CD4-positive, alpha-beta T cell treated with Interleukin-6 at 100 ng/mL for 8 hours (primary cell): ENCODE measurements at places on chromosomes 5 and 9.

- DNase-seq = peak; percentile 79
Measured at GRCh38 chr5:172716796-172717313, 54.1 kb downstream of the DUSP1 start.

DNA sequence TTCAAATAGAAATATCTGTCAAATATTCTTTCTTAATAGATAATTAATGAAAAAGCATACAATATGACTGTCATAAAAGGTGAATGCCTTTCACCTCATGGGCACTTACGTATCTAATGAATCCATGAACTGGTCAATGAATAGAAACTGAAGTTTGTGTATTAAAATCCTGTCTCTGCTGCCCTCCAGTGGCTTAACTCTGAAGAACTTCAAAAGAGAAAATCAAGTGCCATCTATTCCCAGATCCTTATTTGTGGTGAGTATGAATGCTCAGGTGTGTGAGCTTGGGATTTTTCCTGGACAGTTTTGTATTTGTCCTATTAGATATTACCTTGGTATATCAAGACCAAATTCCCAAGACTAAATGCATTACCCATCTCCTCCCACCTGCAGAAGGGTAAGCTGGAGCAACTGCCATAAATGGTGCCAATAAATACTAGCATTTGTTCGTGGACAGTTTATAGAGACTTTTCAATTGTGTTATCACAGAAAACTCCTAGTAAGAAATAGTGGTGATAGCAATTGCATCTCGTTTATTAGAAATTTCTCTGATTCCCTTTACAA lies 44.0 kb upstream of the SVEP1 start:
- DNase-seq = no peak

DNA sequence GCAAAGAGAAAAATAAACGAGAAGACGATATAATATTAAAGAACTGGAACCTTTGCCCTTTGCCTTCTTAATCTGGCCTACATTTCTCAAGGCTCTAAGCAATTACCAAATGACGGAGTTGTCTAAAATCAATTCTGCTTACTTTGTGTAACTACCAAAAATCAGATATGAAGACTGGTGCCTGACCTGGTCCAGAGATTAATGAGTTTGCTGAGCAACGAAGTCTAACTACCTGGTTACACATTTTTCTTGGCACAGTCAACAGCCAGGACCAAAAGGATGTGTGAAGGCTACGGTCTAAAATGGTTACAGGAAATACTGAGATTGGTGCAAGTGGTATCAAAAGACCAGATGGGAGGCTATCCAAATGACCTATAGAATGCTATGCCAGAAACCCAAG lies 17.8 kb upstream of the IFNE start:
- DNase-seq = no peak

GRCh38 chr9:98552331-98552730 lies 156.4 kb downstream of the GABBR2 start:
- no peak for DNase-seq

- no peak for DNase-seq
Measured at GRCh38 chr9:121748727-121749423, 97.4 kb downstream of the DAB2IP start.

DNA sequence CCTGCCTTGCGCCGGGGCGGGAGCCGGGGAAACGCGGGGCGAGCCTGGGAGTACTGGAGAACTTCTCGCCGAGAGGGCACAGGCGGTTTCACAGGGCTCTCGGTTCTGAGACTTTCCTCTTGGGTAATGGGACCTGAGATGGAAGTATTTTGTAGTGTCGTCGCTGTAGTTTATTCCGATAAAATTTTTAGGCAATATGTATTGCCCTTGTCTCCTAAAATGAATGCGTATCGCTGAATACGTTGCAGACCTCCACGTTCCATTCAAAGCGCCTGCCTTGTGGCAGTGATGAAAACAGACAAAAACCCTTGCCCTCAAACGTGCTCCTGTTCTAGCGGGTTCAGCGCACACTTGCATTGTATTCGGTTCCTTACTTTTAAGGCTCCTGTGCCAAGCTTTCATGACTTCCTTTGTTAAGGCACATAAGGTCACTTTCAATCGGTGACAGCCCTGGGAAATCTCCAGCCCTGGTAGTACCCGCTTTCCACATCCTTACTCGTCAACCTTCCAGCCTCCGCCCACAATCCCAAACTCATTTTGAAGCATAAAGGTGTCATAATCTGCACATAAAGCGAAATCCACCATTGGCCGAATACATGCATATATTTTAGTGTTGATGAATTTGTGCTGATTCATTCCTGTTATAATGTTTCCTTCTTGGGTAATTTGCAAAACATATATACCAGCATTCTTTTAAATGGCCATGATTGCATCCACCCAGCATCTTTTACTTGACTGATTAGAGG lies 694 bp downstream of the RMI1 start:
- DNase-seq = peak; percentile 7

DNA sequence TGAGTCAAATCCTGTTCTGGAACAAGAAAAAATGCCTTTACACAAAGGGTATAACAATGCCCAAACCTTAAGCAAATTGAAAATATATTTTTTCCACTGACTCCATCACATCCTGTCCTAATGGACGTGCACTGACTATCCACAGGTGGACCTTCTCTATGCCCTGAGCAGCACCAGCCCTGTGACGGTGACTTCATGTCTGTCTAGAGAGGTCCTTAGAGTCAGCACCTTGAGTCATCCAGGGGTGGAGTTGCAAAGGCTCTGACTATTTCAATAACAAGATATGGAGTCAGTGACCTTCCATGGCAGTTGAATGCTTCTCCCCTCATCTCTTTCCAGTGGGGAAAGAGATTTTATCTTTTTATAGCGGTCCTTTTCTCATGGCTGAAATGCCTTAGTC lies 78.0 kb downstream of the YIPF5 start:
- no peak for DNase-seq

DNA sequence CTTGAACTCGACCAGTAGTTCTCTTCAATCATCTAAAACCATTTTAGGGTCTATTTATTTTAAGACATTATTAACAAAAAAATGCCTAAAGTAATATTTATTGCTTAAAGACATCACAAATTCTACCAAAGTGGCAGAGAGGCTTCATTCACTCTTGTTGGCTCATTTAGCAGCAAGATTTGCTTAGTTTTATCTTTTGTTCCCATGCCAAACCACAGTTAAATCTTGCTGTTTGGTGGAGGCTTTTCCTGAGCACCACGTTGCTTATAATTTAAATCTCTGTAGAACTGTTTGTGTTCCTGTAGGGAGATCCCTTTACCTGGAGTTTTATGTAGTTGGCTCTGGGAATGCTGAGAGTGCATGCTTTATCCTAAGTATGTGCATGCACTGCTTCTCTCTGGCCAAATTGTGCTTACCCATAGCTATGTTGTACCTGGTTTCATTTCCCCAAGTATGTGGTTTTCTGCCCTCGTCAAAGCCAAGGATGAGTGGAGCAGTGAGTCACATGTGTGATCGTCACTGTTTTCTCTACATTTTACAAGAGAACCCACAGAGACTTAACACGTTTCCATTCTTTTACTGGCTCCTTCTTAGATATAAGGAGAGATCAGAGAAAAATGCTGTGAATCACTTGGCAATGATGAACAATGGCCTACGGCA lies 42.1 kb upstream of the MAST4 start:
- DNase-seq = no peak

GRCh38 chr5:86864051-86864450 lies 246.3 kb downstream of the COX7C start:
- no peak for DNase-seq

- no peak for DNase-seq
Measured at GRCh38 chr9:994005-994404, 17.6 kb downstream of the DMRT3 start.

DNA sequence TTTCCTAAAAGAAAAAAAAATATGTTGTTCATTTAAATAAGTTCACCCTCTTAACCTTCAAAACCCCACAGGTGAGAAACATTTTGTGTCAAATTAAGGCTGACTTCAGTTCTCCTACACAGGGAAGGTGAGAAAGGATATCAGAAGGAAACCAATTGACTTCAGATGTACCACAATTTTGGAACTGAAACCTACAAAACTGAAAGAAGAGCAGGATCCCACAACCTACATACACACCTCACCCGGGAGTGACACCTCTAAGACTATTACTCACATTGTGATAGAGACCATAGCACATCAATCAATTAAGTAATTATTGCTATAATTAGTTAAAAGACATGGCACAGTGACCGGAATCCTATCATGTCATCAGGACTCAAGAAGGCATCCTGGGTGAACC lies 47.0 kb downstream of the RASEF start:
- no peak for DNase-seq

DNA sequence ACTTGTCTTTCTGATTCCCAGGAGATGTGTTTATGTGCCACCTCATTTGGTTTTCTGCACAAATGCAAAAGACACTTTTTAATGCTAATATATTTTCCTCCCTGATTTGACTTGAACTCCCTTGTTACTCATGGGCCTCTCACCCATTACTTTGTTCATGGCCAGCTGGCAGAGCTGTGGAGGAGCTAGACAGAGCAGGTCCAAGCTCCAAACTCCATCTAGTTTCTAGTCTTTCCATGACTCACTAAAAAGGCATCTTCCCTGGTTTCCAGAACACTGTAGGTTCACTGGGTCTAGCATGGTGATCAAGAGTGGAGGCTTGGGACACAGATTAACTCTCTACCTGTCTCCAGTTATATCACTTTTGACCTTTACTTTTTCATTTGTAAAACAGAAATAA lies 161.0 kb upstream of the SLC28A3 start:
- DNase-seq = no peak

DNA sequence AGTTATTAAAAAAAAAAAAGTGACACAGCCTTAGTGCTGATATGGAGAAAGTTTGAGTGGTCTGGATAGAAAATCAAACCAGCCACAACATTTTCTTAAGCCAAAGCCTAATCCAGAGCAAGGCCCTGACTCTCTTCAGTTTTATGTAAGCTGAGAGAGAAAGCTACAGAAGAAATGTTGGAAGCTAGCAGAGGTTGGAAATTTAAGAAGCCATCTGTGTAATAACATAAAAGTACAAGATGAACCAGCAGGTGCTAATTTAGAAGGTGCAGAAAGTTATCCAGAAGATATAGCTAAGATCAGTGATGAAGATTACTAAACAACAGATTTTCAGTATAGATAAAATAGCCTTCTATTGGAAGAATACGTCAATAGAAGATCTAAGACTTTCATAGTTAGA lies 102.9 kb downstream of the GHR start:
- DNase-seq = no peak

DNA sequence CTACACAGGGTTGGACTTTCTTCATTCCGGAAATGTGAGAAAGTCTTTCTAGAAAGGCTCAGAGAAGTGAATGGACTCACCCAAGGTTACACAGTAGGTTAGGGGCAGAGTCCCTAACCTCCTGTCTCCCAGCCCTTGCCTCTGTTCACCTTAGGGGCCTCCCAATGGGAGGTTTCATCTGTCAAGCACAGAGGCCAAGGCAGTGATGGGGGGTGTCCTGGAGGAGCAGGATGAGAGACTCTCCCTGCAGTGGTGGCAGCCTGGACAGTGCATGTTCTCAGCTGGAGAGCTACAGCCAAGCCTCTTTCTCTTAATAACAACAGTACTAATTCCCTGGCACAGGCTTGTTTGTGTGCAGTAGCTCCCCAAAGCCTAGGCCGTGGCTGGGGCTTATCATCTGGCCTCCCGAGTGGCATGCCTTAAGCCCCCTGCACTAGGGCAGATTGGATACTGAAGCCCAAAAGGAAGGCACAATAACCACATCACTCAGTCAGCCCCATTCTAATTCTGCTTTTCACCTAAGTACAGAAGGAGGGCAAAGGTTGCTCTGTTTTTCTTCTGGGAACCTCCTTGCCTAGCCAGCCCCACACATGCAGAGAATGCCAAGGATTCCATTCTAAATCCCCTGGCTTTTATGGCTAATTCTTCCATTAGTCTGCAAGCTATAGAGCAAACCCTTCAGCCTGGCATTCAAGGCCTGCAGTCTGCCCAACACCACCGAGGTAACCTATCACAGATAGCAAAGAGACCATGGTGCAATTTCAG lies 50.2 kb upstream of the XPA start:
- no peak for DNase-seq

- DNase-seq = no peak
Measured at GRCh38 chr5:178460174-178460573, 130.0 kb downstream of the COL23A1 start.

- DNase-seq = no peak
Measured at GRCh38 chr5:126831156-126831555, 54.2 kb downstream of the LMNB1 start.

DNA sequence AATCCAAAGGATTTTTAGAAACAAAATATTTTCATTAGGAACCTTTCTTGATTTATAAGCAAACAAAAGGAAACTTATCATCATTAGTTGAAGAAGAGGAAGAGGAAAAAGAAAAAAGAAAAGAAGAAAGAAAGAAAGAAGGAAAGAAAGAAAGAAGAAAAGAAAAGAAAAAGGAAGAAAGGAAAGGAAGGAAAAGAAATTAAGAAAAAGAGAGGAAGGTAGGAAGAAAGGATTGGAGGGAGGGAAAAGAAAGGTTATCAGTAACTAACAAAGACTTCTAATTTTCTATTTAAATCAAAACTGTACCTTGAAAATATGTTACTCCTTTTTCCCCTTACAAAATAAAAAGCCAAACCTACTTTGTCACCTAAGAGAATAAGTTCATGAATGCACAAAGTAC lies 10.0 kb downstream of the EBF1 start:
- no peak for DNase-seq

DNA sequence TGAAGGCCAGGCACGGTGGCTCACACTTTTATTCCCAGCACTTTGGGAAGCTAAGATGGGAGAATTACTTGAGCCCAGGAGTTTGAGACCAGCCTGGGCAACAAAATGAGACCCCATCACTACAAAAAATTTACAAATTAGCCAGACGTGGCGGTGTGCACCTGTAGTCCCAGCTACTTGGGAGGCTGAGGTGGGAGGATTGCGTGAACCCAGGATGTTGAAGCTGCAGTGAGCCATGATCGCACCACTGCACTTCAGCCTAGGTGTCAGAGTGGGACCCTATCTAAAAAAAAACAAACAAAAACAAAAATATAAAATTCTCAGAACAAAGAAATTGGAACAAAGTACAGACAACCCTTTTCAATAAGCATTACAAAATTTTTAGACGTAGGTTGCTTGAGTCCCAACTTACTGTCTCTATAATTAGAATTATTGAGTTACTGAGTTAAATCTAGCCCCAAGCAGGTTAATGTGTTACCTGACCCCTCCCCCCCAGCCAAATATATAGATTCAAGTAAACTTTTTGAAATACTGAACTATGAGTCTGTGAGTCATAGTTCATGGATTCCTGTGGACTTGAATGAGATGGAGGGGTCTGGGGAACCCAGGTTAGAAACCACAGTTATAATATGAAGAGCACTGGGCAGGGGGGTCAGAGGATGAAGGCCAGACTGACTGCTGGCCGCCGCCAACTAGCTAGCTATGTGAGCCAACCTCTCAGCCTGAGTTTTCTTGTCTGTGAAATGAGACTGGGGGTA lies 173.1 kb downstream of the AOPEP start:
- DNase-seq = no peak

DNA sequence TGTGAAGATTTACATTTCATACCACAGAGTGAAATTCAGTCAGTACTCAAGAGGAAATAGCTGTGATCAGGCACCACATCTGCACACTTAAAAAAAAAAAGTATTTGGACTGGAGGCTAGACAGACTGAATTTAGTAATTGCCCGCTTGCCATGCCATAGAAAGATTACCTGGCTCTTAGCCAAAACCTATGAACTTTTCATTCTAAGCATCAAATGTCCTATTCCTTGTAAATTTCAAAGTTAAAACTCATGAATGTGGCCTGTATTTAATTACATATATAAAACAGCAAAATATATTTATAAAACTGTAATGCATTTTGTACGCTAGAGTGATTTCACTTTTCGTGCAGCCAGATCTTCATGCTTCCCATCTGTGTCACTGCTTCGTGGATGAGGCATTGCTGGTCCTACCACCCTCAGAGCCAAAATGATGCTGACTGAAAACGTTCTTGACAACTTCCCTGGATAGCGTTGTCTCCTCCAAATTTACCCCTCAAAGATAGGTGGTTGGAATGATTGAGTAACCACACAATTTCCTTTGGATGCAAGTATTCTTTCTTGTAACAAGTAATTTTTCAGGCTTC lies 447.9 kb upstream of the SGCD start:
- DNase-seq = no peak
